GM23338 (cell line): ENCODE measurements at places on chromosomes 5 and 9.

- no peak for DNase-seq
Measured at GRCh38 chr9:106478727-106479126, 384.2 kb upstream of the ZNF462 start.

GRCh38 chr9:108904161-108904560 is 29.8 kb downstream of the ELP1 start:
- DNase-seq = no peak

DNA sequence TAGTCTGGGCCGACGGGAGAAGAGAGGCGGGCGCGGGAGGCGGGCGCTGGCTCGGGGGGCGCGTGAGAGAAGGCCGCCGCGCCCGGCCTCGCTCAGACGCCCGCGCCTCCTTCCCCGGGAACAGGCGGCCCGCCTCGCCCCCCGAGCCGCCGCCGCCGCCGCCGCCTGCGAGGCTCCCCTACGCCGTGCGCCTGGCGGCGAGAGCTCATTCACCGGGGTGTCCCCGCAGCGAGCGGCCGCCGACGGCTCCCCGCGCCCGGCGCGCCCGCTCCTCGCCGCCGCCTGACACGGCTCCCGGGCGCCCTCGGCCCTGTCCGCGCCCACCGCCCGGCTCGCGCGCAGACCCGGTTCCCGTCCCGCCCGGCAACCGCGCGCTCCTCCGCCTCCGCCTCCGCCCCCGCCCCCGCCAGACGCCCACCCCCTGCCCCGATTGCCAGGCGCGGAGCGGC is at the start of gene GNAQ:
TSS of gene GNAQ (minus strand) at position 368 of the 449 bp plus-strand sequence. CDS start 576 bp downstream, outside the sequence.
- DNase-seq = peak; percentile 59

GRCh38 chr9:95061916-95062595 is 255.5 kb downstream of the FANCC start:
- no peak for DNase-seq

GRCh38 chr5:109351988-109352864 is 57.5 kb downstream of the PJA2 start:
- no peak for DNase-seq

DNA sequence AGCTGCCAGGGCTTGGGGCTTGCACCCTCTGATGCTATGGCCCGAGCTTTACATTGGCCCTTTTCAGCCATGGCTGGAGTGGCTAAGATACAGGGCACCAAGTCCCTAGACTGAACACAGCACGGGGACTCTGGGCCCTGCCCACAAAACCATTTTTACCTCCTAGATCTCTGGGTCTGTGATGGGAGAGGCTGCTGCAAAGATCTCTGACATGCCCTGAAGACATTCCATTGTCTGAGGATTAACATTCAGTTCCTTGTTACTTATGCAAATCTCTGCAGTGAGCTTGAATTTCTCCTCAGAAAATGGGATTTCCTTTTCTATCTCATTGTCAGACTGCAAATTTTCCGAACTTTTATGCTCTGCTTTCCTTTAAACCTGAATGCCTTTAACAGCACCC is 337.0 kb upstream of the SMC2 start:
- DNase-seq = no peak

DNA sequence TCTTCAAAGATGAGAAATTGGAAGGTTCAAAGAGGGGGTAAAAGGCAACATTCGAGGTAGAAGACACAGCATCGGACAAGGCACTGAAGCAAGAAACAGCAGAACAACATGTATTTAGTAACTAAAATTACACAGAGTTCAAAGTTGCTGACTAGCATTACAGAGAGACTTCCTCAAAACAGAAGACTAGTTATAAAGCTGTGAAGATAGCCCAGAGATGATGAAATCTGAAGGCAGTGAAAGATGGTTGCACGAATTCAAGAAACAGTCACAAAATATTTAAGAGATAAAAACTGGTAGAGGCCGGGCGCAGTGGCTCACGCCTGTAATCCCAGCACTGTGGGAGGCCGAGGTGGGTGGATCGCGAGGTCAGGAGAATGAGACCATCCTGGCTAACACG is 16.3 kb downstream of the MAPKAP1 start:
- no peak for DNase-seq

GRCh38 chr9:37302277-37302676 is 120.2 kb upstream of the GRHPR start:
- no peak for DNase-seq

GRCh38 chr5:101535626-101536025 is 632.5 kb upstream of the ST8SIA4 start:
- no peak for DNase-seq

DNA sequence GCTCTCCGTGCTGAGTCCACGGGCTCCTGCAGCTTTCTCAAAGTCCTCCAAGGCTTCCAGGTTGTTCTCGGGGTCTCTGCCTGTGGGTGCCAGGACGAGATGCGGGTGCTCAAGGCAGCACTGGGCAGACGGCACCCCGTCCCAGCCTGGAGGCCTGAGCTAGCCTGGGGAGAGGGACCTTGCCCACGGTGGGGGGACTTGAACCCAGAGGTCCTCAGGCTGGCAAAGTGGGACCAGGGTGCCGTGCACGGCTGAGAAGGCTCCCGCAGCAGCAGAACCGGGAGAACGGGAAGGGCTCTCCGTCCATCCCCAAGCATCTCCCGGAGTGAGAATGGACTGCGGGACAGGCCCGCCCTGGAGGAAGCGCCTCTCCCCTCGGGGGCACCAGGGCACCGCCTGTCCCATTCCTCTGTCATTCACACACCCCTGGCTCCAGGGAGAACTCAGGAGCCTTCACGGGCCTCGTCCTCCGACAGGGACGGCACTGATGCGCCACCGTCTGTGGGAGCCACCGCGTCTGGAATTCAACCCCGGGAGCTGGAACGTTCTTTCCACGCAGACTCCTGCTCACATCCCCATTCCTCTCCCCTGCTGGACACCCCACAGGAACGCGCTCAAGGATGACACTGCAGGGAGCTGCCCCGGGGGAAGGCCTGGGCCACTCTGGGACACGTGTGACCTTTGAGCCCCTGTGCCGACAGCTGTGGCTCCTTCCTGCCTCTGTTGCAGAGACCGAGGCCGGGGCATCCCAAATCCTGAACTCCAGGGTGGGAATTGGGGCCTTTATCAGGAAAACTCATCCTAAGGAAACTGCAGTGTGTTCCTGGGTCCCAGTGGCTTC is 16.3 kb upstream of the OBP2B start:
- no peak for DNase-seq

- no peak for DNase-seq
Measured at GRCh38 chr5:76684756-76685519, 31.0 kb upstream of the F2R start.

DNA sequence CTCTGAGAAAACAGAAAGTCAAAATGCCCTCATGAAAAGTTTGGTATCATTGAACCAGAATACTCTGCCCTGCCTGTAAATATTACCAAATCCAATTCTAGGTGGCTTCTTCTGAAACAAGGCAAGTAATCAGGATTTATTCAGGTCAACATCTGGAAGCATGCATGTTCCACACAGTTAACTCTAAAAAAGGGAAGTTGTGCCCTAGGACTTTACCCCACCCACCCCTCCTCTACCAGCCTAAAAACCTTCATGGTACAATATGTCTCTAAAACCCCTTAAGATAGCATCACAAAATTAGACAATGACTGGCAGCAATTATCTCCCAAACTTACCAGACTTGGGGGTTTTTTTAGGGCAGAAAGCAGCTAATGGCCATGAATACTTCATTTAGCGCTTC is 414.8 kb upstream of the SLC30A5 start:
- no peak for DNase-seq

GRCh38 chr5:91928754-91929521 is 545.8 kb upstream of the ARRDC3 start:
- peak; percentile 67 for DNase-seq

DNA sequence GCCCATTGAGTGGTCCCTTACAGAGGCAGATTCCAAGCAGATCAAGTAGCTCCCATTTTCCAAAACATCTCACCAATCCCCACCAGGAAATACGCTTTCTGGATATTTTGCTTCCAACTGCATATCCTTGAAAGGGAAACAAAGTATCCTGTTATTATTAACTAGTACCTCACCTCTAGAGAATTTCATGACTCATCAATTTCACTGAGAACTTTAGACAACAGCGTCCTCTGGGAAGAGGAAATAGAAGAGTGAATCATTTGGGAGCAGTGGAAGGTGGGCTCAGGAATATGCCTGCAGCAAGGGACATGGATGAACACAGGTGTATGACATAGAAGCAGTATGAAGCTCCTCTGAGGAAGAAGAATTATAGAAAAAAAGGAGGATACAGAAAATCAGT is 186.7 kb downstream of the MARCHF11 start:
- DNase-seq = no peak

- no peak for DNase-seq
Measured at GRCh38 chr5:143177263-143177983, 226.1 kb downstream of the NR3C1 start.

GRCh38 chr9:25537808-25538207 is 140.4 kb downstream of the TUSC1 start:
- no peak for DNase-seq

- DNase-seq = no peak
Measured at GRCh38 chr9:9847750-9848149, 765.1 kb downstream of the PTPRD start.

DNA sequence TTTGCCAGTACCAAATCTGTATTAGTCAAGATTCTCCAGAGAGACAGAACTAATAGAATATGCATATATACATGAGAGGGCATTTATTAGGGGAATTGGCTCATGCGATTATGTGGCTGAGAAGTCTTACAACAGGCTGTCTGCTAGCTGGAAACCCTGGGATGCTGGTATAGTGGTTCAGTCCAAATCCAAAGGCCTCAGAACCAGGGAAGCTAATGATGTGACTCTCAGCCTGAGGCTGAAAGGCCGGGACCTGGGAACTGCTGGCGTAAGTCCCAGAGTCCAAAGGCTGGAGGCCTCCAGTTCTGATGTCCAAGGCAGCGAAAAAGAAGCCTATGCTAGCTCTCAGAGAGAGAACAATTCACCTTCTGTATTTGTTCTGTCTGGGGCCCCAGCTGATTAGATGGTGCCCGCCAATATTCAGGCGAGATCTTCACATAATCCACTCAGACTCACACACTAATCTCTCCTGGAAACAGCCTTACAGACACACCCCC is 84.1 kb downstream of the KIAA1958 start:
- no peak for DNase-seq
